ENCODE measurements at places on chromosomes 2 and 18.

- no peak for DNase-seq
These were observed 469.9 kb upstream of the NRP2 start for GRCh38 chr2:205212357-205212756.

- no peak for DNase-seq
These were observed 77.0 kb downstream of the KYNU start for GRCh38 chr2:142954493-142954892.

- no peak for DNase-seq
These were observed 57.9 kb upstream of the GLI2 start for GRCh38 chr2:120677696-120678247.

- no peak for DNase-seq
These were observed 68.5 kb downstream of the MYO5B start for GRCh38 chr18:50126471-50126870.

- DNase-seq = no peak
These were observed 1550.2 kb downstream of the LRP1B start for GRCh38 chr2:140580532-140581151.

DNA sequence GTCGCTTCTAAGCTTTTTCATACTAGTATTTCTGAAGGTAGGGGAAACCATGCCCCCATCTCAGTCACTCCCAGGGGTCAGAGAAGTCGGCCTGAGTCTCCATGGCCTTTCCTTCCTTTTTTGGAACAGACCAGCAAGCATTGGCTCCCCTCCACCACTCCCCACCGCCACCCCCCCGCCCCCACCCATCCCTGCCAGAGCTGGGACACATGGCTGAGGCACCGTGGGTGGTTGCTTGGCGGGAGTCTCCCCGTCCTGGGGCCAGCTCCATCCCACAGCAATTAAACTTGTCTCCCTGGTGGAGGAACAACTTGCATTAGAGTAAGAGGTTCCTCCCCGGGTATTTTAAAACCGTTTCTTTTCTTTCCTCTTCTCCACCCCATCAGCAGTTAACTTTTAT is 100.8 kb upstream of the TFPI start:
- no peak for DNase-seq

GRCh38 chr2:1784087-1784486 is 39.8 kb upstream of the PXDN start:
- peak; percentile 50 for DNase-seq

- DNase-seq = no peak
These were observed 336.9 kb upstream of the CDH20 start for GRCh38 chr18:60996326-60996725.

DNA sequence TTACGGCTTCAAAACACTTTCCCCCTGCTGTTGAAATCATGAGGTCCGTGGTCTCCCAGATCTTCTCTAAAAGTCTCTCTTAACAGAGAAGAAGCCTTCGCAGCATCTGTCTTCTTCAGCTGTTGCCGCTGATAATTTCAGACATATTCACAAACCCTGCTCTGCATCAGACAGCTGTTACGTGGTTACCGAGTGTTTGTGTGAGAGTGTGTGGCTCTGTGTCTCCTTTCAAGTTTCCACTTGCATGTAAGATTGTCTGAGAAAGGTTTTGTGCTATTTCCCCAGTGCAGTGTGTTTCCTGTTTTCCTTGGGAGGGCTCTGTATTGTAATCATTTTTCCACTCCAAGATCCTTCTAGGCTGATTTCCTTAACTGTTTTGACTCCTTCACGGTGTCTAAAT is 32.8 kb downstream of the MAIP1 start:
- DNase-seq = no peak

GRCh38 chr2:146634230-146635097 is 1210.4 kb upstream of the ACVR2A start:
- no peak for DNase-seq

GRCh38 chr2:71494523-71495155 is 41.3 kb downstream of the DYSF start:
- DNase-seq = no peak

DNA sequence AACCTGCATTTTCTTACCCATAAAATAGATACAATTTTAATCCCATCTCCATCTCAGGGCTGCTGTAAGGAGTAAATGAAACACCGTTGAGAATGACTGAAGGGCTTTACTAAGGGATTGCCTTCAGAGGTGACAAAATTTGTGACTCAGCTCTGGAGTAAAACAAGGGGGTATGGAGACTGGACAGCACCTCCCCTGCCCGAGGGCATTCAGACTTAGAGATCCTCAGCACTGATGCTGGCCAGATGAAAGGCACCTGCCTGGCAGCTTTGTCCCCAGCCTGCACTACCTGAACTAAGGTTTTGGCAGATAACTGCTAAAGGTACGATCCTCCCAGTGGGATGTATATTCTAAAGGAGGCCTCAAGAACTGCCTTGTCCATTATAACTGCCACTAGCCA is 105.9 kb upstream of the STPG4 start:
- DNase-seq = no peak

- no peak for DNase-seq
These were observed 7.4 kb downstream of the EPAS1 start for GRCh38 chr2:46304635-46305034.

- DNase-seq = no peak
These were observed 150.9 kb upstream of the KCNH7 start for GRCh38 chr2:162989507-162989906.

DNA sequence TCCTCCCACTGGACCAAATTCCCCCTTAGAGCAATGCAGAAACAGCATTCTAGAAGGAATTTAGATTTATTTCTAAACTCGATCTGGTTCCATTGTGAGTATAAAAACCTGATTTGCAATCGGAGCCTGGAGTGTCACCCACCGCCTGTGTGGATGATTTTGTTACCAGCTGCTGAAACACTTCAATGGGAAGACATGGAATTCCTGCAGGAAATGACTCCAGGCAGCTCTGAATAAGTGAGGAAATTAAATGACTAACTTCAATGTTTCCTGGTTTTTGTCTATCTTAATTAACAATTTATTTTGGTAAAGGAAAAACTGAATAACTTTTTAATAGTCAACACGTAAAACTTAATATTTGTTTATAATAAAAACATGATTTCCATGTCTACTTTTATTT is 19.3 kb downstream of the CTAGE1 start:
- DNase-seq = no peak

DNA sequence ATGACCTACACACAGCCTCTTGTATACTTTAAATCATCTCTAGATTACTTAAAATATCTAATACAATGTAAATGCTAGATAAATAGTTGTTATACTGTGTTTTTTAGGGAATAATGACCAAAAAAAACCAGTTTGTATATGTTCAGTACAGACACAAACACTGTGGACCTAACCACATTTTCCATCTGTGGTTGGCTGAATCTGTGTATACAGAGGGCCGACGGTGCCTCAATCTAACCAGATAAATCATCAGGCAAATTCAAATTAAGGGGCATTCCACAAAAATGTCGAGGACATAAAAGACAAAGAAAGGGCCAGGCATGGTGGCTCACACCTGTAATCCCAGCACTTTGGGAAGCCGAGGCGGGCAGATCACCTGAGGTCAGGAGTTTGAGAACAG is 14.1 kb downstream of the MGAT4A start:
- no peak for DNase-seq

DNA sequence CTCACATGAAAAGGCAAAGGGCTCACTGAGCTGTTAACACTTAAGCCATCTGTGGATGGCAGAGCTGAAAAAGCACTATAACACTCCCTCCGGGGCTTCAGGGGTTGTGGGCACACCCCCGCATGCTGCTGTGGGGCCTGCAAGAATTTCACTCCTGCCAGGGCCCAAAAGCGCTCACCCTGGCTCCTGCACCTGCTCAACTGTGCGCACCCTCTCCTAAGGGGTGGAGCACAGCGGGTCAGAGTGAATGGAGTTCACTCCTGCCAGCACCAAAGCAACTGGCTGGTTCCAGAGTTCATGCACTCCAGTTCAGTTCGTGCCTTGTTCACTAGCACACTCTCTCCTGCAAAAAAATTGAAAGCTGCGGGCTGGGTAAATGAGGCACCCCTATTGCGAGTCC is 814.2 kb upstream of the SLC39A10 start:
- no peak for DNase-seq

- no peak for DNase-seq
These were observed 41.2 kb downstream of the GBX2 start for GRCh38 chr2:236127010-236127409.

GRCh38 chr18:74862094-74862493 is 264.4 kb downstream of the ZNF407 start:
- no peak for DNase-seq

DNA sequence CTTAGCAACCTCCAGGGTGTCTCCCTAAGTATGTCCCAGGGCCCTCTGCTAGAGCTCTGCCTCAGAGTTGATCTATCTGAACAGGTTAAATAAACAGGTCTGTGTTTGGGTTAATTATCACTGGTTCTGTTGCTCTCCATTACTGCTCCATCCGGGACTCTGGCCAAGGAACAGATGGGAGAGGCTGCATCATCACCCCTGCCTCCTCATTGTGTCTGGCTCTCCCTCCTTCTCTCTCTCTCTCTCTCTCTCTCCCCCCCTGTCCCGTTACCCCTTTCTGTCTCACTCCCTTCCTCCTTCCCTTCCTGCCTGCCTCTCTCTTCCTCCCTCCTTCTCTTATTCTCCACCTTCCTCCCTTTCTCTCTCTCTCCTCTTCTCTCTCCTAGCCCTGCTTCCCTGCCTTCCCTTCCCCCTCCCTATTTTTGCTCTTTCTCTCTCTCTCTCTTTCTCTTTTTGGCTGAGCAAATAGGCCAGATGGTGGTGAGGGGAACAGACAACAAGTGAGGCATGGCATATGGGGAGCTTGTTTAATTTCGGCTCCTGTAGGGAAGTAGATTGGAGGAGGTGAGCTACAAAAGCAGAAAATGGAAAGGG is 62.1 kb downstream of the SETBP1 start:
- DNase-seq = no peak

GRCh38 chr18:21735452-21736015 is 5.1 kb upstream of the MIB1 start:
- DNase-seq = peak; percentile 26

GRCh38 chr2:211879323-211879722 is 659.3 kb downstream of the ERBB4 start:
- DNase-seq = no peak

DNA sequence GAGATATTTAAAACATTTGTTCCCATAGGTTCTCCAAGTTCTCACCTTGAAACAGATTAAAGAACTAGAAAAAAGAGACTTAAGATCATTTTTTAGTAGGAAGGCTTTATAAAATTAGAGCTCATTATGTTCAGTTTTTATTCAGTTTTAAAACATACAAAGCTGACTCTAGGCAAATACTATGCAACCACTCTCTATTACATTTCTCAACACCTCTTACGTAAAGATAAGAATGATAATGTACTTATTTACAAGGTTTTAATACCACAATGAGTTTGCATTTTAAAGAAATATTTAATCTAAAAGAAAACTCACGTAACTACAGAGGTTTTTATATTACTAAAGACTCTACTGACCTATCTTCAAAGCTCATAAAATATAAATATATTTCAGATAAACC is 68.8 kb downstream of the TMEM131 start:
- no peak for DNase-seq

- no peak for DNase-seq
These were observed 260.6 kb downstream of the SMAD2 start for GRCh38 chr18:47669815-47670214.

- DNase-seq = no peak
These were observed 1.3 kb upstream of the TBC1D8 start for GRCh38 chr2:101152272-101153076.

- DNase-seq = no peak
These were observed 327.1 kb downstream of the CCDC178 start for GRCh38 chr18:33113416-33113815.

DNA sequence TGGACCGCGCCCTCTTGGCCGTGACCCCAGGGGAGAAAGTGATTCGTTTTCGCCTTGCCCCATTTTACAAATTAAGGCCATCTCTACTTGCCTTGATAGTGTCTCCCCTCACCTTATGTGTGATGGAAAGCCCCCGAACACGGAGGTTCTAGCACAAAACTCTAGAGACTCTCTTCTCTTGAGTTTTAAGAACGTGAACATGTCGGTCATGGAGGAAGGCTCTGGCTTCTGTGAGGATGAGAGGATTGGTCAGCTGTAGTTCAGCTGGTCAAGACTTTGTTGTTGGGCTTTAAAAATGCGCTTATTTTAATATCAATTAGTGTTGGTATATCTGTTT is 828 bp downstream of the DYNC1I2 start:
- no peak for DNase-seq

GRCh38 chr18:37535968-37536367 is 29.6 kb downstream of the CELF4 start:
- DNase-seq = no peak

GRCh38 chr2:239762655-239763269 is 262.4 kb downstream of the NDUFA10 start:
- DNase-seq = no peak

DNA sequence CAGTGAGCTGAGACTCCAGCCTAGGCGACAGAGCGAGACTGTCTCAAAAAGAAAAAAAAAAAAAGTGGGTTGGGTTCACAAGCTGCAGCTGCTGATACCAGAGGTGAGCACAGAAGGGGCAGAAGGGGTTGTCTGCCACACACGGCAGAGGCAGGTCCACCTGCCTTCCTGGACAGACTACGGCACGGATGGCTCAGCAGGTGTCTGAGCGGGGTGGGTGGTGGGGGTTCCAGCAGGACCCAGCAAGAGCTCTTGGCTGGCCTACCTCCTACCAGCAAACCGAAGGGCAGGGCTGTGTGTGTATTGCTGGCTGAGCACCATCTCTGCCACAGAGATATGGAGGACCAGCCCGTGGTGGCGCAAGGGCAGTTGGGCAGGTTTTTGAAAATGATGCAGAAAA is 130.4 kb upstream of the ASB18 start:
- DNase-seq = no peak

- no peak for DNase-seq
These were observed 65.0 kb upstream of the POU3F3 start for GRCh38 chr2:104788742-104789455.

DNA sequence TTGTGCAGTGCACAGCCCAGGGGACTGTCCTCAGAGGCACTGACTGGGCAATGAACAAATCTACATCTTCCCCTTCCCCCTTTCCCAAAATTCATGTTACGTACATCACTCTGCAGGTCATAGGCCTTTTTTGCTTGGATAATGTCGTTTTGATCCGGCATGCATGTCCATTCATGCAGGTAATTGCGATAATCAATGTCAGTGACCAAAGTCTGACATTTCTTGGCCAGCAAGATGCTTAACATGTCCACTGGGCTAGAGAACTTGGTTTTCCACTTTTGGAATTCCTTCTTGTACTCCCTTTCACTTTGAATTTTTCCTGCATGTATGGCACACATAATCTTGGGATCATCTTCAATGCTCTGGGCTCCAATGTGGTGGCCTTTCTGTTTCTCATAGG is 124.6 kb downstream of the NEB start:
- DNase-seq = no peak

- no peak for DNase-seq
These were observed 863.7 kb downstream of the EPHA4 start for GRCh38 chr2:220708366-220708765.

DNA sequence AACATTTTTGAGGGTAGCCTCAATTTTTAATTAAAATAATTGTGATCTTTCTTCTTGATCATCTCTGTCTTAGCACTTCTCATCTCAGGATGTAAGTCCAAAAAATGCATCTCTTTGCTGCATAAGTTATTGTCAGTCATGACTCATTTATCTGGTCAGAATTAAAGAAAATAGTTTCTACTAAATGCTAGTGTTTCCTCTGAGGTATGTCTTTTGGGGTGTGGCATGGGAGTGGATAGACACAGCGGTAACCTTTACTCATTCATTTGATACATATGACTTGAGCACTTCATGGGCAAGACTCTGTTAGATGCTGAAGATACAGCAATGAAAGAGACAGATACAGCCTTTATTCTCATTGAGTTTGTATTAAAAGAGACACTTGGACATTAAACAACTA is 284.7 kb downstream of the IRS1 start:
- DNase-seq = no peak

GRCh38 chr2:174703430-174703829 is 60.8 kb downstream of the CHRNA1 start:
- no peak for DNase-seq

GRCh38 chr2:40809156-40809555 is 357.3 kb upstream of the SLC8A1 start:
- DNase-seq = no peak
